ENCODE measurements at places on chromosomes 7 and 10.

DNA sequence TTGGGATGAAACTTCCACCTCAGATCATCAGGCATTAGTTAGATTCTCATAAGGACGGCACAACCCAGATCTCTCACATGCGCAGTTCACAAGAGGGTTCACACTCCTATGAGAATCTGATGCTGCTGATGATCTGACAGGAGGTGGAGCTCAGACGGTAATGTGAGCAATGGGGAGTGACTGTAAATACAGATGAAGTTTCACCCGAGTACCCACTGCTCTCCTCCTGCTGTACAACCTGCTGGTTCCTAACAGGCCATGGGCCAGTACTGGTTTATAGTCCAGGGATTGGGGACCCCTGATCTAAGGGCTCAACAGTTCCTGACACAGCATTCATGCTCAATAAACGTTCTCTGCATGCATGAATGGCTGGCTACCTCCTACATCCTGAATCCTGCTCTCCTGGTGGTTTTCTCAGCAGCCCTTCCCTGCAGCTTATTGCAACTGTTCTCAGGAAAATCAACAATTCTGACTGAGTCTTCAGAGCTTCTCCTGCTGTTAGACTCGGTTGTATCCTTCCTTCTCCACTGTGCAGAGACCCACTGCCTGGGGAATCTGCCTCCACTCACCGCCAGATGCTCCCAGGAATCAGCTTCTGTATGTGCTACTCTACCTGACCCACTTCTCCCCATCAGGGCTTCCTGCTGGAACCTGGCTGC is 17.4 kb downstream of the PDE6C start:
- no peak for DNase-seq

DNA sequence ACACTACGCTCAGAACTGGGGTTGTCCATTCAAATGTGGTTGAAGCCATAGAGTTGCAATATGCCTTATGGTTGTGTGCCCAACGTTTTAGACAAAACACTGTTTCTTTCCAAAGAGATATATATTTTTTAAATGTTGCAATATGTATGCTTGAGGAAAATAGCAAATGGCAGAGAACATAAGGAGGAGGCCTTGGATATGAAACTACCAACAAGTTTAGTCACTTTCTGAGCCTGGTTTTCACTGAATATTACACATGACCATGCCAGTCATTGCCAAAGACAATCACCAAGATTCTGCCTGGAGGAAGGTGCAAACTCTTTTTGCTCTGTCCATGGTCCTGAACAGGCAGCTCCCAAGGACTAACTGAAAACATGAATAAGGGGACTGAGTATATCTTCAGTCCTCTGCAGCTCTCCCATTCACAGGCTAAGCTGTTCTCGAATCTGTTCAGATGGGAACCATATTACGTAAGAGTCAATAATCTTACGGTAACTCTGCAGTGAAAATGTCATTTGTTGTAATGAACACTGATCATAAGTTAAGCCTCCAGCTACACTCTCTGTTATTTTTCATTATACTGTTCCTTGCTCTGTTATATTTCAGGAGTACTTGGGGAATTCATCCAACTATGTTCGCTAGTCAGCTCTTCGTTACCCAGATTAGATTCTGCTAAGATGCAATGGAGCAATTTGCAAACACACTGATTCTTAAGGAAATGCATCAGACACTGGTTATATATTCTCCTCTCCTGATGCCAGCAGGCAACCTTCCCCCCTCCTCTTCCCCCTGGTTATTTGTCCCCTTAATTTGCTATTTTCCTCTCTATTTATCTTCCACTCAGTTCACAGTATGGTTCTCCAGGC is 90.7 kb upstream of the C1QL3 start:
- no peak for DNase-seq

GRCh38 chr7:116669769-116670168 is 2.2 kb upstream of the MET start:
- DNase-seq = no peak

DNA sequence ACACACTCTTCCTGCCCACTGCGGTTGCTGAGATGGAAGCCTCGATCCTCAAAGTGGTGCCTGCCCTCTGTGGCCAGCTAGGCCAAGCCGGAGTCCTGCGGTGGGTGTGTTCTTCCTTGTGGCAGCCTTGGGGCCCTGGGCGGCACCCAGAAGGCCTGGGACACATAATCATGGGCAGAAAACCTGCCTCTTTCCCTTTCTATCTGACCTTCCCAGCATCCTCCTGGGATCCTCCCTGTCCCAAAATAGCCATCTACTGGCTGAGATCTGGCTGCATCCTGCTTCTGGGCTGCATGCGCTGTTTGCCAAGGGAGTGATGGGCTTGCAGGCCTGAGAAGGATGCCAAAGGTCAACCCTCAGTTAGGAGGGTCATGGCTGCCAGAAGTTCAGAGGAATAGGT is 23.9 kb downstream of the COL13A1 start:
- no peak for DNase-seq
